ENCODE measurements at places on chromosomes 4 and X.

DNA sequence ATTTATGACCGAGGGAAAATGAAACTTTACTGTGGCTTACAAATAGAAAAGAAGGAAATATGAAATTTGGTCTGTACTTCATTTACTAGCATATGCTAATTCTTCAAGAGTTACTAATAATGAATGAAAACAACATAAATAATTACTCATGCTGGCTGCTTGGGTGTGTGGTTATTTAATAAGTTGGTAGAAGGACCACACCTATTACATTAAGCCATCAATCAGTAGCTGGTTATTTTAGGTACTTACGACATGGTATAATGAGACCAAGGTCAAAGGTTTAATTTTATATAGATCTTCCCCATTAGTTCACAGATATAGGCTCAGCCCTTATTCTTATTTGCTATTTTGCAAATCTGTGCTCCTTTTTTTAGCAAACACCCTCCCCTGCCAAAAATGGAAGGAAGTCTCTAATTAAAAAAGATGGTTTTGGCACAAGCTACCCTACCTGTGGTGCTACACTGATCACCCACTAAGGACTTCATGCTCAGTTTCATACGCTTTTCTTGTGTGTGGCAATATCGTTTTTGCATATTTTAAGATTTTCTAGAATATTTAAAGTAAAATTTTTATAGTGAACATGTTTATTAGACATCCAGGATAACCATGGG, 14.1 kb downstream of the TMPRSS11D start:
- peak; percentile 15 for DNase-seq

DNA sequence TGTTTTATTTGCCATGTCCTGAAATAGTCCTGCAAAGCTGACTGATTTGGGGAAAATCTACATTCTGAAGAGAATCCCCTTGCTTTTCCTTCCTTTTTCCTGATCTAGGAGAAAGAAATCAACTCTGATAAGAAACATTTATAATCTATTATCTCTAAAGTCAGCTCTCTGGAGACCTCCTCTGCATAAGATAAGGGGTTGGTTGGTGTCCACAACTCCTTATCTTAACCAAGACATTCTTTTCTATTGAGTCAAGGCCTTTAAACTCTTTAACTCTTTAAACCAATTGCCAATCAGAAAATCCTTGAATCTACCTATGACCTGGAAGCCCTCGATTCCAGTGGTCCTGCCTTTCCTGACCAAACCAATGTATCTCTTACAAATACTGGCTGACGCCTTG, 373.6 kb upstream of the RASGEF1B start:
- no peak for DNase-seq

- no peak for DNase-seq
Observed at GRCh38 chrX:28997706-28998463, 410.6 kb downstream of the IL1RAPL1 start.

DNA sequence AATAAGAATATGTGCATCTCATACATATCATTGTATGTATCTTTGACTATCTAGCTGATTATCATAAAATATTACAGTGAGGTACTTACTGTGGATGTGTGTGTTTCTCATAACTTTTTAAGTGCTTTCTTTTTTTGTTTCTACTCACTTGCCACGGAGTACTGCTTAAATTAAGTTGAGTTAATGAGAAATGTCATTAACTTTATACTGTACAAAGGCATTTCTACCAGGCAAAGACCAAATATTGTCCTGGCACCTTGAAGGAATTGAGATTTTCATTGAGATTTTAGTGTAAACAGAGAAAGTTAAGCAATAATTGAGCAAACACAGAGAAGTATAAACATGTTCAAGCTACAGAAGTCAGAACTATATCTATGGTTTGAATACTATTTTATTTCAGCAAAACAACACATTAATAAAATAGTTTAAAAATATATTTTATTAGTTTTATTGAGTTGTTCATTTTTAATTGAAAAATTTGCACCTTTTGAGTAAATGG, 1750.0 kb downstream of the PCDH7 start:
- no peak for DNase-seq

- DNase-seq: no peak
Observed at GRCh38 chrX:152884171-152884570, 13.7 kb upstream of the ZNF185 start.

DNA sequence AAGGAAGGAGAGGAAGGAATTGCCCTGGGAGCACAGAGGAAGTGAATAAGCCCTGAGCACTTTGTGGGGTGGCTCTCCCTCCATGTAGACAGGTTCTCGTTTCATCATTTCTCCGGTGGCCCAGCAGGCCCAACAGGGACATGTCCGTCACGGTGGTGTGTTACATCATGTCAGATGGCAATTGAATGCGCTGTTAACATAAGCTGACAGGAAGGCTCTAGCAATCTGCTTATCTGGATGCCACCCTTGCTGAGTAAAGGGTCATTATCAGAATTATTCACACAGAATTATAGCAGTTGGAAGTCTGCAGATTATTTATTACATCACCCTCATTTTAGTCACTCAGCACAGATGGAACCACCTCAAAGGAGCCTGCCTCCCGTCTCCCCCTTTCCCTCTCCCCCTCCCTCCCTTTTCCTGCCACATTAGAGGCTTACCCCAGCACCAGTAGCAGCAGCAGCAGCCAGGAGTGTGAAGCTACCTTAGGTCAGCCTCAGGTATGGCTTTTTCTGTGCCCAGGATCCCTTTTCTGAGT, 124.3 kb upstream of the TRIM2 start:
- no peak for DNase-seq

- DNase-seq: peak; percentile 58
Observed at GRCh38 chr4:158496030-158496741, 25.5 kb upstream of the RXFP1 start.

GRCh38 chr4:57661517-57662090, 551.4 kb upstream of the IGFBP7 start:
- DNase-seq: no peak

Measured in PC-3 (cell line).